ENCODE measurements at places on chromosomes 2 and 18.

GRCh38 chr2:173667415-173667814 lies 297.8 kb downstream of the SP3 start:
- DNase-seq: no peak

DNA sequence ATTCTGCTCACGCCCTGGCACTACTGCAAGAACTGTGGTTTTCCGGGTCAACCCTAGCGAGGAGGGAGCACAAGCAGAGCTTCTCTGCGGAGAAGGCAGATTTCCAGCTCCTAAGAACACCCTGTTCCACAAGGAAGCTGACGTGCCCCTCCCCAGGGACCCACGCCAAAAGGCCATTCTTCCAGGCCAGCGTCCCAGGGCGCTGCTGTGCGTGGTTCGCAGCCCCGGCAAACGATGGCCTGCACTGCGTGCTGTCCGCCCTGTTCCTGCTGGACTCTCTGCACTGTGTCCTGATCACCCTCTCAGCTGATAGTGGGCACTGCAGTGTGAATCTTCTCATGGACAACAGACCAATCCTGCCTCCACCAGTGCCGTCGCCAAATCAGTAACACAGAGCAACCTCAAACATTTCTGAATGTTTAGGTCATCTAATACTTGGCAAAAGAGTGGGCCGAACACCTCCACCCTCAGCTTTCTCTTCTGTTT lies 49.1 kb downstream of the ADI1 start:
- DNase-seq: no peak

GRCh38 chr2:168456521-168457189 lies 583 bp downstream of the CERS6 start:
- peak; percentile 47 for DNase-seq

DNA sequence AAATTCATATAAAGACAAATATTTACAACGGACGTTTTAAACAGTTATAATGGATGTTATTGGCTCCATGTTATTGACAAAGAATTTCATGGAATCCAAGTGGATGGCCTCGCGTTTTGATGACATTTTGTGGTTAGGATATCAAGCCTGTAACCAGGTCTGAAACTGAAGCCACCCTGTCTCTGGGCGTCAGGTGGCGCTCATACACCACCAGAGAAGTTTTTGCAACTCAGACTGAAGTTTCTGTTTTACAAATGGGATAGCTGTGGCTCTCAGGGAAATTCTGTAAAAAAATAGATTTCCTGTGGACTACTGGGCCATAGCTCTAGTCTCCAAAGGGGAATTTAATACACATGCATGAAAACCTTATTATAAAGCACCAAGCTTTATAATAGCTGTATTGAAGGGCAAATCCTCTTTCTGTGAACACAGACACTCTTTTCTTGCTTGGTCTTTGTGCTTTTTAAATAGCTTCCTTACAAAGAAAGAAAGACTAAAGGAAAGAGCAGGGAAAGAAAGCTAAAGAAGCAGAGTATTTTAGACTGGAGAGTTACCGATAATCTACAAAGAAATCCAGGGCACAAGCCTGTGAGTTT lies 86.7 kb downstream of the C18orf54 start:
- no peak for DNase-seq
